Glutamatergic neuron (in vitro differentiated cells): ENCODE measurements at places on chromosomes 2 and 18. TPM values are rescaled to one million over a fixed set of nuclear protein-coding genes. Genes with fewer than 3 reads are reported as not detected.

GRCh38 chr2:30402441-30403182, 44.4 kb upstream of the LCLAT1 start:
- no peak for DNase-seq

DNA sequence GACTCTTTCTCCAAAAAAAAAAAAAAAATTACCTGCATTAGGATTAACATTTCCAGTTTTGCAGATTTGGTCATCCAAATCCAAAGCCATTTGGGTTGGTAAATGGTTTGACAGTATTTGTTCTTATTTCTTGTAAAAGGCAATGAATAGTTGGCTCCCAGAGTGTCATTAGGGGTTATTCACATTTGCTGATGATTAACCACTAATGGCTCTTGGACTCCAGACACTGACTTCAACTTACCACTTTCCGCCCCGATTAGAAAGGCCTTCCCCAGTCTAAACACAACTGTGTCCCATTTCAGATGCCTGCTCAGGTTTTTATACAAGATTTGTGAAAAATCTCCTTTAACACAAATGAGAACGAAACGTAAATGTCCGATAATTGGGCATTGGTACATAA, 9.6 kb upstream of the TGIF1 start:
- DNase-seq: no peak

DNA sequence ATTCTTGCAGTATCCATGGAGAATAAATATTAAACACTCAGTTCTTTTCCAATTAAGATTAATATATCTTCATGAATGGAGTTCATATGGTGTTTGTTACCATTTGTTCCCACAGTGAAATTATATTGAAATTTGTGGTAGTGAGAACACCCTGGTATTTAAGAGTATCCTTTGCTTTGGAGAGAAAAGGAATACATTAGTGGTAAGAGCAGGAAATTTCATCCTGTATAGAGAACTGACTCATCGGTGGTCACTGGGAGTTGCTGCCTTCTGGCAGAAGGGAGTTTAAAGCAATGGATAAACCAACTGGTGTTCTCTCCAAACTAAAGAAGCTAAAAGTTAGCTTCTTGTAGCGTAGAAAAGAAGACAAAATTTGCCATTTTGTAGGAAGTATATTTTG, 107.3 kb downstream of the MYO1B start:
- no peak for DNase-seq

- DNase-seq: peak; percentile 40
Measured at GRCh38 chr2:132671151-132671835, 1.3 kb upstream of the LYPD1 start.

- DNase-seq: no peak
Measured at GRCh38 chr2:100391735-100392515, 25.5 kb downstream of the CHST10 start.

DNA sequence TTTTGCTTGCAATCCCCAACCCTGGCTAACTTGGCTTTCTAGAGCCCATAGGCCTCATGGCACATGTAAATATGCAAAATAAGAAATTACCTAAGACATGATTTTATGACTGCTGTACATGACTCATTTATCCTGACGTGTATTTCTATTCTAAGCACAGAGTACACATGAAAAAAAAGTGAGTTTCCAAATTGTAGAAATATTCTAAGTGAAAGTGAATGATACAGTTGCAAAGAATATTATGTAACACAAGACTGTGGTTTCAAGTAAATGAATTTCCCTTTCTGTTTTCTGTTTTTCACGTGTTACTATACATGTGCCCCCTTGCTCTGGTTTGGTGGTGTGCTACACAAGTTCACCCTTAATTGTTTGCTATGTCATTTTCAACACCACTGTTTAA, 162.4 kb downstream of the LRP1B start:
- no peak for DNase-seq

GRCh38 chr2:55916473-55917049, 7.0 kb downstream of the EFEMP1 start:
- DNase-seq: no peak

GRCh38 chr2:130825966-130826253, 10.8 kb upstream of the ARHGEF4 start:
- DNase-seq: no peak

DNA sequence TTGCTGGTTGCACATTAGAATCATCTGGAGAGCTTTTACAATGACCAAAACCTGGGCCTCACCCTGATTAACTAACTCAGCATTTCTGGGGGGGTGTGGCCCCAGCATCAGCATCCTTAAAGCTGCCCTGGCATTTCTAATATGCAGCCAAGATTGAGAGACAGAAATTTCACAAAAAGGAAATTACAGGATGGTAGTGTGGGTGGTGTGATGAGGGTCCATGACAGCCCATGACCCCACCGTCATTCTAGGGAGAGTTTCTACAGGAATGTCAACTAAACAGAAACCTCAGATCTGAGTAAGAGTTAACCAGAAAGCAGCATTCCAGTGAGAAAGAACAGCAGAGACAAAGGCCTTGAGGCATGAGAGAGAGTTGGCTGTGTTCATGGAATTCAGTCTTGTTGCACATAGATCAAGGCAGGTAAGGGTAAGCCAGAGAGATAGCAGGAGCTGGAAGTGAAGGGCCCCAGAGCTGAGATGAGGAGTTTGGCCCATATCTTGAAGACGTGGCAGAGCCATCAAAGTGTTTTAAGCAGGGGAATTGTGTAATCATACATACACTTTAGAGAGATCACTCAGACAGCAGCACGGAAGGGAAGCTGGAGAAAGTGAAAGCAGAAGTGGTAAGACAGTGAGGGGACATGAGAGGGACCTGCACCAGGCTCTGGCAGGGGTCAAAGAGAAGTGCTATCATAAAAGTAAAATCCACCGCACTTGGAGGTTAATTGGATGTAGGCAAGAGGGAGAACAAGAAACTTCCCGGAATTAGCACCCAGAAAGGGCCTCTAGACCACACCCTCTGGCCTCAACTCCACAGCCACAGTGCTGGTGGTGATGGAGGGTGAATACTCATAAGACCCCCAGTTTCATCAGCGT, 7.8 kb upstream of the TRABD2A start:
- no peak for DNase-seq

DNA sequence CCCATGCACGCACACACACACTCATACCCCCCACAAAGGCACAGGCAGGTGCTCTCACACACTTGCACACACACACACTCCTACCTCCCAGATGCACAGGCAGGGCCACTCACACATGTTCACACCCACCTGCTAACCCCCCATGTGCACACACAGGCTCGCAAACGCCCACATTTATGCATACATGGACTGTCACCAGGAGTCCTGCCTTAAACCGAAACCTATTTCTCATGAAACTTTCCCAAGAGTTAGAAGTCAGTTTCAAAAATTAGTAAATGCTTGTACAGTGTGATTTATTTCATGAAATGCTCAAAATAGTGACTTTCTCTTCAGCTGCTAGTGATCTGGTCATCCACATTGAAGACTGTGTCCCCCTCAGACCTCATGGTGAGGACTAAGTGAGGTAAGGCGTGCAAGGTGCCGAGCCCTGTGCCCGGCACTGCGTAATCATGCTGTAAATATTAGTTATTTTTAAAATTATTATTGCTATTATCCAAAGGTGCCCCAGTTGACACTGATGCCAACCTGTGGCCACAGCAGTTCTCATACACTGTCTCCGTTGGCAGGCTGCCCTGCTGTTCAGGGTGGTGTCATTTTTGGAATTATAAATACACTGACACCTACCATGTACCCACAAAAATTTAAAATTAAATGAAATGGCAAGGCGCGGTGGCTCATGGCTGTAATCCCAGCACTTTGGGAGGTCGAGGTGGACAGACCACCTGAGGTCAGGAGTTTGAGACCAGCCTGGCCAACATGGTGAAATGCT, 12.4 kb downstream of the CNNM4 start:
- no peak for DNase-seq

DNA sequence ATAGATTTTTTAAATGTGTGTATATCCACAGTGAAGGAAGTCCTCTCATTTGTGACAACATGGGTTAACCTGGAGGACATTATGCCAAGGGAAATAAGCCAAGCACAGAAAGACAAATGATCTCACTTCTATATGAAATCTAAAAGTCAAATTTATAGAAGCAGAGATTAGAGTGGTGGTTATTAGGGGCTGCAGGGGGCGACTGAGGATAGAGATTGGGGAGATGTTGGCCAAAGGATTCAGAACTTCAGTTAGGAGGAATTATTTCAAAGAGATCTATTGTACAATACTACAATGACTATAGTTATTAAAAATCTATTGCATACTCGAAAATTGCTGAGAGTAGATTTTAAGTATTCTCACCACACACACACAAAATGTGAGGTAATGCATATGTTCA, 252.4 kb upstream of the SLC39A10 start:
- DNase-seq: no peak

DNA sequence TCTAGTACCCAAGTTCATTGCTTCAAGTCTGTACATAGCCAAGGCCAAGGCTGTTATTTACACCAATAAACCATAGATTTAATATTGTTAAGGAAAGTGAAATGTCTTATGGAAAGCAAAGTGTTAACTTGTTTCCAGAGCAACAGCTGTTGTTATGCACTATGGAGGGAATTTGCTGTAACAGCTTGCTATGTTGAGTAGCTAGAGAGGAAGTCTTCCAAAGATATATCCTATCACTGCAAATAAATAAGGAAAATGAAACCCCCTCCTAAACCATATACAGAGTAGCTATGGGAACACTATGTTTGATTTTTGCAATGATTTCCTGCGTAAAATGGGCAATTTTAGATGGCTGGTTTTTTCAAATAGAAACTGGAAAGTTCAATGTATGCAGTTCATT, 21.1 kb downstream of the TMEM182 start:
- no peak for DNase-seq

DNA sequence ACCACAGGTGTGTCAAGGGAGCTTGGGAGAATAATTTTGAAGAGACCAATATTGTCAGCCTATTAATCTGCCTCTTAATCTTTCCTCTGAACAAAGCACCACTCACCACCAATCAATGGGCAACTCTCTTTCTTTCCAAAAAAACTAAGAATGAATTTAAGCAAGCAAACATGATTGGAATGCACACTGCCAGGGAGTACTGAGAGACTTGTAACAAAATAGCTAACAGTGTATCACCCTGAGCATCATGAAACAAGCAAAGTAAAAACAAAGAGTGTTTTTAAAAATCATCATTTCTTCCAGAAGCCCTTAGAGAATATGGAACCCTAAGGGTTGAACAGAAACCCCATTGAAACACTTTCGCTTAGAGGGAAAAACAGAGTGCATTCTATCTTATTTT, 299.7 kb downstream of the DSEL start:
- DNase-seq: no peak

DNA sequence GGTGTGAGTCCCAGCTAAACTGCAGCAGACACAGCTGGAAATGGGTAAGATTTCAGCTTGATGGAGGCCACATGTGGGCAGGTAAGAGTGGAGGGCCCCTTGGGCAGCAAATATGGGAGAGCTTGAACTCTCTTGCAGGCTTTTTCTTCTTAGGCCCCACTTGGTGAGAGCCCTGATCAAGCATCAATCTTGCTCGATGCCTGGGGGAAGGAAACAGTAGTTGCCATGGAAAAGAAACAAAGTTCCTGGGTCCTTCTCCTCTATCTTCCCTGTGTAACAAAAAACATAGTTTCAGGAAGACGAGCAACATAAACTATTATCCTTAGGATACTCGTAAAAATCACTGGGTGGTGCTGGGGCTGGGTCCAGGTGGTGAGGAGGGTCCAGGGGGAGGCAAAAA, 42.9 kb downstream of the KIAA1328 start:
- no peak for DNase-seq

DNA sequence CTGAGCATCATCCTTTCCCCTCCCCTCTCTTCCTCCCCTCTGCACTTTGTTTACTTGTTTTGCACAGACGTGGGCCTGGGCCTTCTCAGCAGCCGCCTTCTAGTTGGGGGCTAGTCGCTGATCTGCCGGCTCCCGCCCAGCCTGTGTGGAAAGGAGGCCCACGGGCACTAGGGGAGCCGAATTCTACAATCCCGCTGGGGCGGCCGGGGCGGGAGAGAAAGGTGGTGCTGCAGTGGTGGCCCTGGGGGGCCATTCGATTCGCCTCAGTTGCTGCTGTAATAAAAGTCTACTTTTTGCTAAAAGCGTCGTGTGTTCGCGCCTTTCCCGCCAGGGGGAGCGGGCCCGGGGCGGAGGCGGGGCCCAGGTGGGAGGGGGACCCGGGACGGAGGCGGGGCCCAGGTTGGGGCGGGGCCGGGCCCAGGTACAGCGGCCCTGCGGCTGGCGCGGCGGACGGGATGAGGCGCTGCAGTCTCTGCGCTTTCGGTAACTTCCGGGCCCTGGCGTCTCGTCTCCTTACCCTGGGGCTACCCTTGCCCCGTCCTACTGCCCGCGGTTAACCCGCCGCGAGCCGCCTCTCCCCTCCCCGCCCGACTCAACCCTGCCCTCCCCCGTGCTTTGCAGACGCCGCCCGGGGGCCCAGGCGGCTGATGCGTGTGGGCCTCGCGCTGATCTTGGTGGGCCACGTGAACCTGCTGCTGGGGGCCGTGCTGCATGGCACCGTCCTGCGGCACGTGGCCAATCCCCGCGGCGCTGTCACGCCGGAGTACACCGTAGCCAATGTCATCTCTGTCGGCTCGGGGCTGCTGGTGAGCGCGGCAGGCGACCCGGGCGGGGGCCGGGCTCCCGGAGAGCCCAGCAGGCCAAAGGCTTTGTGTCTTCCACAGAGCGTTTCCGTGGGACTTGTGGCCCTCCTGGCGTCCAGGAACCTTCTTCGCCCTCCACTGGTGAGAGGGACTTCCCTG, at the start of gene KRTCAP3:
TSS of gene KRTCAP3 (plus strand) at position 424 of the 962 bp plus-strand sequence. CDS start at position 456, 32 bp downstream.
- DNase-seq: peak; percentile 36

- DNase-seq: no peak
Measured at GRCh38 chr2:23670245-23670592, 256.7 kb downstream of the ATAD2B start.

GRCh38 chr2:200447139-200447855, 62.6 kb downstream of the KCTD18 start:
- DNase-seq: no peak

The CYP27C1 gene
- 4.3 TPM for total RNA-seq

The C2orf80 gene
- not detected for total RNA-seq

The GALNT14 gene
- 14.4 TPM for total RNA-seq

The ONECUT2 gene
- total RNA-seq: 230 TPM

The PLCL1 gene
- 28.8 TPM for total RNA-seq

The ATOH8 gene
- 9.0 TPM for total RNA-seq
